ENCODE measurements at places on chromosomes 5 and 9.
A peak's percentile ranks its signal among the peaks of the same experiment; 100 is the strongest.

DNA sequence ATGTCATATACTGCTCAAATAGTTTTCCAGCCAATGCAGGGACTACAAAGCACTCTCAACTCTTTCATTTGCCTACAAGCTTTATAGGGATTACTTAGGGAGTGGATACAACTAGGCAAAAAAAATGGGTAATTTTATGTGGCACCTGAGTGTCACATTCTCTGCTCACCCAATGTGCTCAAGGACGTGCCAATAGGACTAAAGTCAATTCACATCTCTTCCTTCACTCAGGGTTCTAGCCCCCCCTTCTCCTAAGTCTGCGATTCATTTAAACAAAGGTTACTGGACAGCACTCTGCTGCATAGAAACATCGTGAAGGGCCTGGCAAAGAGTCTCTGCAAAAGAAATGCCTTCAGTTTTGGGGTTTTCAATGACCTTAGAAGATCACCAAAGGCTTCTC lies 142.3 kb downstream of the TSSK1B start:
- peaks cover 26% of the 10 kb centered on the region for H3K4me1 ChIP-seq
- peak overlapping the region; percentile 67 for H3K4me3 ChIP-seq
- H3K27me3 ChIP-seq: no peaks in the 10 kb centered on the region
- no peaks in the 10 kb centered on the region for H3K36me3 ChIP-seq
- H3K27ac ChIP-seq: peak overlapping the region; percentile 88

- H3K4me3 ChIP-seq: no peak overlapping the region
- no peak for DNase-seq
- peaks cover 17% of the 10 kb centered on the region for H3K4me1 ChIP-seq
- no peak overlapping the region for H3K27ac ChIP-seq
Observed at GRCh38 chr5:154749491-154749890, 5.7 kb upstream of the LARP1 start.

DNA sequence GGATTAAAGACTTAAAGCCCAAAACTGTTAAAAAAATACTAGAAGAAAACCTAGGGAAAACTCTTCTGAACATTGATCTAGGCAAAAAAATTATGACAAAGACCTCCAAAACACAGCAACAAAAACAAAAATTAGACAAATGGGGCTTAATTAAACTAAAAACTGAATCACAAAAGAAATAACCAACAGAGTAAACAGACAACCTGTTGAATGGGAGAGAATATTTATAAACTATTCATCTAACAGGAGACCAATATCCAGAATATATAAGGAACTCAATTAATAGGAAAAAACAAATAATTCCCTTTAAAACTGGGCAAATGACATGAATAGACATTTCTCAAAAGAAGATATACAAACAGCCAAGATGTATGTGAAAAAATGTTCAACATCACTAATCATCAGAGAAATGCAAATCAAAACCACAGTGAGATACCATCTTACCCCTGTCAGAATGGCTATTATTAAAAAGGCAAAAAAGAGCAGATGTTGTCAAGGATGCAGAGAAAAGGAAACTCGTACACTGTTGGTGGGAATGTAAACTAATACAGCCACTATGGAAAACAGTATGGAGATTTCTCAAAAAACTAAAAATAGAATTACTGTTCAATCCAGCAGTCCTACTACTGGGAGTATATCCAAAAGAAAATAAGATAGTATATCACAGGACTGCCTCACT lies 50.2 kb upstream of the TLX3 start:
- H3K4me1 ChIP-seq: no peaks in the 10 kb centered on the region
- DNase-seq: no peak
- H3K27ac ChIP-seq: no peak overlapping the region
- H3K36me3 ChIP-seq: no peaks in the 10 kb centered on the region

DNA sequence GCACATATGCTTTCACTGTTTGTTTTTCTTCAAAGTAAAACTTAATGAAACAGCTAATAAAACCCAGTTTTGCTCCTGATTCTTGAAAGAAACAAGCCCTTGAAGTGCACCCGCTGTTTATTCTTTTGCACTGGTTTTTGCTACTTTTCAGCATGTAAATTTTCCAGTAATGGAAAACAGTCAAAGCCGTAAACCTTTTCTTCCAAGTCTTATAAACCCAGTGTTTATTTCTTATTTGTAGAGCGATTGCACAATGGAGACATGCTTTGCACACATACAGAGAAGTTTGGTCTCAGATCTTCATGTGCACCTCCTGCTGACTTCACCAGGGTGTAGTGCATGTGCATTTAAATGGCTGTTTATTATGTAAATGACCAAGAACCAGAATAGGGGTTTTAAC lies 51.8 kb downstream of the ATG10 start:
- no peaks in the 10 kb centered on the region for H3K27me3 ChIP-seq
- H3K4me3 ChIP-seq: no peak overlapping the region
- no peaks in the 10 kb centered on the region for H3K36me3 ChIP-seq
- DNase-seq: no peak

DNA sequence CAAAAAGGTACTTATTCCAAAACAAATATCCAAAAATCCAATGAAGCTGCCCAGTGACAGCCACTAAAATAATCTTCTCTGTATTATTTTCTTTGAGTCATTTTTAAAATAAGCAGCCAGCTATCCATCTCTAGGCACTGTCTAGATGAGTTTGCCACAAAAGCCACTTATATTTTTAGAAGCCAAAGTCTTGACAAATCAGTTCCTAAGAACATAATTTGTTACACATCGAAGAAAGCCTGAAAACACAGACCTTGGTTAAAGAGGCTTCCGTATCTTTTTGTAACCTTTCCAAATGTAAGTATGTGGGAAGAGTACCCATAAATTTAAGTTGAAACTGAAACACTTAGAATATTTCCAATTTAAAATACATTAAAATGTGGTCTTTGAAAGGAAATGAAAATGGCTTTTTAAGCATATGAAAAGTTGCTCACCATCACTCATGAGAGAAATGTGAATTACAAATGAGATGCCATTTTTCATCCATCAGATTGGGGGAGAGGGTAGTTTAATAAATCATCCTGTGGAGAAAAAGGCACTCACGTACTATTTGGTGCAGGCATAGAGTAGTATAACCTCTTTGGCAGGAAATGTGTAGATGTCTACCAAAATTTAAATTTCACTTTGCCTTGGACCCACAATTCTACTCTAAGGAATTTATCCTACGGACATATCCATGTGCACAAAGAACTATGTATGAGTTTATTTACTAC lies 180.4 kb downstream of the MLLT3 start:
- H3K4me1 ChIP-seq: peaks cover 26% of the 10 kb centered on the region
- no peak overlapping the region for H3K4me3 ChIP-seq
- no peak overlapping the region for H3K27ac ChIP-seq
- H3K27me3 ChIP-seq: no peaks in the 10 kb centered on the region
- DNase-seq: no peak

DNA sequence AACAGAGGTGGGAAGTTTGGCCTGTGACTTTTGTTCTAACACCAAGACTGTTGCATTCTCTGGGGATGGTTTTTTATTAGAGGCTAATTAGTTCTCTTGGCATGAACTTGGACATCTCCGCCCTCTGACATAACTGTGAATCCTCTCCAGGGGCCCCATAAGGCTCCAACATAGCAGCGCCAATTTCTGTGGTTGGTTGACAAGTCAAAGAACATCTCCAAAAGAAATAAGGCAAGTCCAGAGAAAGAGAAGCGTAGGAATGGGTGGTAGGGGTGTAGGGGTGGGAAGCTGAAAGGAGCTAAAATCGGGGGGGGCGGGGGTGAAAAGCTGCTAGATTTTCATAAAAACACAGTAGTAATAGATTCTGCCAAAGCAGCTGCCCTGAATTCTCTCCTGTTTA lies 81.0 kb upstream of the DAB2 start:
- H3K27me3 ChIP-seq: no peaks in the 10 kb centered on the region
- no peak for DNase-seq
- no peaks in the 10 kb centered on the region for H3K36me3 ChIP-seq
- no peak overlapping the region for H3K4me3 ChIP-seq
- no peak overlapping the region for H3K27ac ChIP-seq

DNA sequence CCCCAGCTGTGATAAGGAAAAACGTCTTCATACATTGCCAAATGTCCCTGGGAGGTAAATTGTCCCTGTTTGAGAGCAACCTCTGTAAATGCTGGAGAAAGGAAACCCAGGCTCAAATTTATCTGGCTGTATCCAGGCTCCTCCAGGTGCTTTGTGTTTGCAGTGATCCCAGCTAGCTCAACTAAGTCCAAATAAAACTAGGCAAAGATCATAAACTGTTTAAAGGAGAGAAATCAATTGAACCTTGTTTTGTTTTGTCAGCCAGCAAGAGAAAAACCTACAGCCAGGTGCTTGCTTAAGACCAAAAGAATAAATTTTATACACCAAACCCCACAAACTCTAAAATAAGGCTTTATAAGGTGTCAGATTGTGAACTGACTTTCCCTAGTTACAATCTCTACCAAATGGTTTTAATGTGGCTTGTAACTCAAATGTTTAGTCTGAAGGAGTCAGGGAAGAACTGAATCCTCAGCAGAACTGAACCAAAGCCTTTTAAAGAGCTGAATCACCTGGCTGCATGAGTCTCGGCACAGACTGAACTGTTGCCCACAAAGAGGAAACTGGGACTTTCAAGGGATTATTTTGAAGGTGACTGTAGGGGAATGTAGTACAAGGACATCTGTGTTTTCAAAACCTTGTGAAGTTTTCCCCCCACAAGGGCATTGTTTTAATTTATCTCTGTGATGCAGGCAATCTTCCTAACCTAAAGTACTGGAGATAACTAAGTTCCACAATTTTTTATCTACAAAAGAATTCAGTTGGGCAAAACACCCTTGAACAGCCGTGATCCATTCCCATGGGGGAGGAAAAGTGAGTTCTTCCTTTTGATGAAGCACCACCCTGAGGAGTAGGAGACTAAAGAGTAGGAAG lies 201.7 kb upstream of the TARS1 start:
- no peaks in the 10 kb centered on the region for H3K4me1 ChIP-seq
- no peak overlapping the region for H3K27ac ChIP-seq
- H3K4me3 ChIP-seq: no peak overlapping the region
- DNase-seq: no peak
- H3K36me3 ChIP-seq: no peaks in the 10 kb centered on the region

DNA sequence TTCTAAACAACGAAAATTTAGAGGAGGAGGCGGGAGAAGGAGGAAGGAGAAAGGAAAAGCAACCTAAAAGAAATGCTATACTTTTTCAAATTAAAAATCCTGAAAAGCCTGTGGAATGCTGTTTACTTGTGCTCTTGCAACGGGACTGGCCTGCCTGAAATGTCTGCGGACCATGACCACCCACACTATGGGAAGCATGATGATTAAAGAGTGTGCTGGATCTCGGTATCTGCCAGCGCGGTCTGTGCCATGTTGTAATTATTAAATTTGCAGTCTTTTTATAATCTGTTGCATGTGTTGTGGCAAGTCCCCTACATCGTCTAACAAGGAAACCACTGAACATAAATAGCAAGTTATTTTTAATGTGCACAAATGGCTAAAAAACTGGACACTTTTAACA lies 111.4 kb downstream of the FANCC start:
- no peak overlapping the region for H3K27ac ChIP-seq
- DNase-seq: no peak
- no peak overlapping the region for H3K4me3 ChIP-seq
- H3K4me1 ChIP-seq: no peaks in the 10 kb centered on the region
